Cortex of kidney (tissue), 1 donor: ENCODE measurements at places on chromosomes 1 and 21.

- DNase-seq: no peak
Observed at GRCh38 chr21:27648560-27648959, 681.7 kb upstream of the ADAMTS5 start.

DNA sequence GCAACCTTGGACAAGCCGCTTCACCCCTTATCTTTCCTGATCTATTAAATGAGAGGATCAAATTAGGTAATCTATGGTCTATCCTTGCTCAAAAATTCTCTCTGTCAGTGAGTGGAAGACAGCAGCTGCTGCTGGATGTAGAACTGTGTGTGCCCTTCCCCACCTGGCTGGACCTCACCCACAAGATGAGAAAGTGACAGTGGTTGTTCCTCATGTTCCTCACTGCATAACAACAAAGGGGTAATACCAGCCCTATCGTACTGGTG lies 16.9 kb downstream of the SSR2 start:
- no peak for DNase-seq

- no peak for DNase-seq
Observed at GRCh38 chr1:220241072-220241663, 31.1 kb downstream of the RAB3GAP2 start.

GRCh38 chr1:3219005-3219790 lies 150.2 kb downstream of the PRDM16 start:
- DNase-seq: no peak

- DNase-seq: no peak
Observed at GRCh38 chr1:246067432-246068216, 439.5 kb downstream of the SMYD3 start.

DNA sequence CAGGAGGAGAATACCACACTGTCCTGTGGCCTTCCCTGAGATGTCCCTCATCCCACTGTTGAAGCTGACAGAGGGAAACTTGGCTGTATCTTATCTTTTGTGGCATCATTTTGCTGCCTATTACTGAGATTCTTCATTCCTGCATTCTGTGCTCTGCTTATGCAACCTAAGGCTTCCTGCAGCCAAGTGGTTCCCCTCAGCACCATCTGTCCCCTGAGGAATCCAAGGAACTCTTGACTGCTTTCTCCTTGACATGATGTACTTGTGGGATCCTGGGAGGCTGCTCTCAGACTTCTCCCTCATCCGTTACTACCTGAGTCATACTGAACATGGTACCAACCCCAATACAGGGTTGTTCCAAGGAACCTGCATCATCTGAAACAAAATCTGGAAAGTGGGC lies 21.1 kb upstream of the RIMKLA start:
- DNase-seq: no peak

DNA sequence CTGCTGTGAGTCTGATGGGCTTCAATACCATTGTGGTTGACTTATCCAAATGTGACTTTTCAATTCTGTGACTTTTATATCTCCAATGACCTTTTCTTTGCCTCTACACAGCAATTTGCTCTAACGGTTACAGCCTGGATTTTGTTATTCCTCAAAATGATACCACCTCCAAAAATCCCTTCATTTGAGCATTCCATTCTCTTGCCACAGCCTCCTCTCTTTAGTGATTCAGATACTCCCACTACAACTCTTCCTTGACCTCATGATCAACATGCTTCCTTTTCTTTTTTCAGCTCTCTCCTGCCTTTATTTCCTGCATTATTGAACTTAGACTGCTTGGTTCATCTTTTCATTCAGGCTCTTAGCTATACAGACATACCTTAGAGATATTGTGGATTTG lies 16.6 kb upstream of the IL19 start:
- DNase-seq: no peak

DNA sequence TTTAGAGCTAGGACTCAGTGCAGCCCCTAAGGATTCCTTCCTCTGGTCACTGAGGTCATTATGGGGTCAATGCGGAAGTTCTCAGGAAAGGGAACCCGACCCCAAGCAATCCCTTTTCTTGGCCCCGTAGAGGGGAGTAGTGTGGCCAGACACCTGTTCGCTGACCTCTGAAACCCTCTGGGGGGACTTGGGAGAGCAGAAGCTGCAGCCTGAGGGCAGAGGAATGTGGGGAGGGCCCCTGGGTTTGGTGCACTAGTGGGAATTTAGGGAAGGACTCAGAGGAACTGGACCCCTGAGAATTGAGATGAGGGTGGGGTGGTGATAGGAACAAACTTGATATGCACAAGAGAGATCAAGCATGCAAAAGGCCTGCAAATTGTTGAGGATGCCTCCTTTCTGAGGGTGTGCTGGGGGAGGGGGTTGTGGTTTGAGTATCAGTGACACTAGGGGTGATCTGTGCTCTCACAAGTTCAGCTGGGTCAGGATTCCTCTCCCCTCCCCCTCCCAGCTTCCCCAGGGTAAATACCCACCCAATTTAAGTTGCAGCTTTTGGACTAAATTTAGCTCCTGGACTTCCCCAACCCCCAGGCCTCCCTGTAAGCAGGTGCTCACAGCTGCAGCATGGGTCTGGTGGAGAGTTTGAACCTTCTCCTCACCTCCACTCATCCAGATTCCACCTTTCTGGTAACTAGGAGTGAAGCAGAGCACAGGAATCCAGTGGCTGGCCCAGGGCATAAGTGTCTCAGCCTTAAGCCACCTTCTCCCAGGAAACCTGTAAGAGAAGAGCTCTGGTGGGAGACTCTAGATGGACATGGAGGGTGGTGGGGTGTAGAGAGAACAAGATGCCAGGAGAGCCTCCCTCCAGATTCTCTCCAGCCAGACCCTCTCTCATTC lies 13.5 kb downstream of the ADAMTSL4 start:
- DNase-seq: no peak

- no peak for DNase-seq
Observed at GRCh38 chr21:40164905-40165772, 297.9 kb downstream of the PCP4 start.

DNA sequence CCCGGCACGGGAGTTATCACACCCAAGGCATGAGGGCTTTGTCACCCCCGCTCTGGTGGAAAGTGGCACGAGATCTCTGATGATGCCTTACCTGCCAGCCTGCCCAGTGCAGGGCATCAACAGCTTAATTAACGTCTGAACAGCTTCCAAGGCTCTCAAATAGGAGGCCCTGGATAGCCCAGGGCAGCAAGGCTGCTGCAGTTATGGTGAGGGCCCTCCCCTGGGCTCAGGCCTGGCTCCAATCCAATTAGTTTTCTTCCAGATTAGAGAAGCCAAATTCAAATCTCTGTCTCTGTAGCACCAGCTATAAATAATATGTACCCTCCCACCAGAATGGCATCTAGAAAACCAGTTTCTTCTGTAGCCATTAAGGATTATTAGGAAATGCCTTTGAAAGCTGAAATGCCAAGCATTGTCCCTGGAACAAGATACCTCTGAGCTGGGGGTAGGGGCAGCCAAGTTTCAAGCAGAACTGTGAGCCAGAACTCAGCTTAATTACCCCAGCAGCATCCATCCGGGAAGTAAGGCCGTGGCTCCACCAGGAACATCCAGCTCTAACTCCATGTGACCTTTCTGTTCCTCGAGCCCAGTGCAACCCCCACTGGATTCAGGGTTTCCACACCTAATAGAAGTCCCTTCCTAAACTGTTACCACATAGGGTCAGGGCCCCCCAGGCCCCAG lies 12.5 kb downstream of the QSOX1 start:
- no peak for DNase-seq
